ENCODE measurements at places on chromosomes 3 and 15.

- H3K27me3 ChIP-seq: no peaks in the 10 kb centered on the region
- DNase-seq: no peak
- no peaks in the 10 kb centered on the region for H3K36me3 ChIP-seq
- H3K4me3 ChIP-seq: no peak overlapping the region
- H3K4me1 ChIP-seq: peaks cover 5% of the 10 kb centered on the region
- no peak overlapping the region for H3K27ac ChIP-seq
These were observed 82.4 kb downstream of the RTP4 start for GRCh38 chr3:187450431-187451190.

DNA sequence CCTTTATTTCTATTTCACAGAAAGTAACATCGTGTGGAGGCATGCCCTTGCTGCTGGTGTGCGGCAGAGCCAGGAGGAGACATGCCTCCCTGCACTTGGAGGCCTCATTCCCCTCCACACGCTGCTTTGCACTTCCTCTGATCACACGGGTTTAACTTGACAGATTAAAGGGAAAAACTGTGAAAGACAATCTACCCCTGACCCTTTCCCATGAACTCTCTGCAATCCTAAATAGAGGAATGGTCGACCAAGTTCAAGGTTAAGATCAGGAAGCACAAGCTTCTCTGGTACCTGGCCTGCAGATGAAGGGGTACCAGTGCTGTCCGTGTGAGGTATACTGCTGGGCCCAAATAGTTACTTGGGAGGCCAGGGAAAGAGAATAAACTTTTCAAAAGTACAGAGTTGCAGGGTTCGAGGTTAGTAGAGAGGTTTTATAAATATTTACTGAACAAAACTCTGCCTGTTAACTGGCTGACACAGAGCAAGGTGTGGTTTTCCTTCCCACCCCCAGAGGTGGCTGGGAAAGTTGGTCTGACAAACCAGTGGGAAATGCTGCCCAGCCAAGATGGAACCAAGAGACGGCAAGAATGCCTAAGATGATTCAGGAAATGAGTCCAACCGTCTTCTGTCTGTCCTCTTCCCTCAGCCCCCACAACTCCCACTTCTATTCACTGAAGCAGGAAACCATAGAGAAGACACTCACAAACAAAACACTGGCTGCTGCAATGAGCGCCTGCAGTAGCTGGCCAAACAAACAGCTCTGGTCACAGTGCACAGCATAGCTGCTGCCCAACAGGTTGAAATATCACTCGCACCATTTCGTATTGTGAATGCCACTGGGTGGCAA is 79.6 kb downstream of the IGF2BP2 start:
- H3K27ac ChIP-seq: no peak overlapping the region
- no peaks in the 10 kb centered on the region for H3K27me3 ChIP-seq
- DNase-seq: no peak
- H3K4me3 ChIP-seq: no peak overlapping the region

- no peak for DNase-seq
- H3K27ac ChIP-seq: no peak overlapping the region
- H3K4me3 ChIP-seq: no peak overlapping the region
- peaks cover 3% of the 10 kb centered on the region for H3K27me3 ChIP-seq
- H3K4me1 ChIP-seq: peaks cover 19% of the 10 kb centered on the region
These were observed 4.0 kb downstream of the HES1 start for GRCh38 chr3:194139814-194140391.

DNA sequence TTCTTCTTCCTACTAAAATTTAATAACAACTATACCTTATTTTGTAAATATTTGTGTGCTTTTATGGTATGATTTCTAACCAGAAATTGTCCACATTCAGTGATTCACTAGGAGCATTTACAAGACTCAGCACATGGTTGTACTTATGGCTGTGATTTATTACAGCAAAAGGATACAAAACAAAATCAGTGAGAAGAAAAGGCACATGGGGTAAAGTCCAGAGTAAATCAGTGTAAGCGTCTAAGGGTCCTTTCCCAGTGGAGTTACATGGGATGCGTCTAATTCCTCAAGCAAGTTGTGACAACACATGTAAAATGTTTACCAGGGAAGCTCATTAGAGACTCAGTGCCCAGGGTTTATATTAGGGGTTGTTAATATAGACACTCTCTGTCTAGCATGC is 31.1 kb downstream of the RNF13 start:
- no peak overlapping the region for H3K4me3 ChIP-seq
- no peaks in the 10 kb centered on the region for H3K36me3 ChIP-seq
- no peaks in the 10 kb centered on the region for H3K4me1 ChIP-seq
- H3K27ac ChIP-seq: no peak overlapping the region
- H3K27me3 ChIP-seq: no peaks in the 10 kb centered on the region

- H3K27me3 ChIP-seq: no peaks in the 10 kb centered on the region
- DNase-seq: no peak
- H3K27ac ChIP-seq: no peak overlapping the region
These were observed 76.5 kb upstream of the SPRED1 start for GRCh38 chr15:38176155-38176554.

- no peak overlapping the region for H3K27ac ChIP-seq
- H3K4me1 ChIP-seq: no peaks in the 10 kb centered on the region
- DNase-seq: no peak
- no peak overlapping the region for H3K4me3 ChIP-seq
- no peaks in the 10 kb centered on the region for H3K27me3 ChIP-seq
These were observed 97.4 kb upstream of the RBMS3 start for GRCh38 chr3:29183346-29184087.

DNA sequence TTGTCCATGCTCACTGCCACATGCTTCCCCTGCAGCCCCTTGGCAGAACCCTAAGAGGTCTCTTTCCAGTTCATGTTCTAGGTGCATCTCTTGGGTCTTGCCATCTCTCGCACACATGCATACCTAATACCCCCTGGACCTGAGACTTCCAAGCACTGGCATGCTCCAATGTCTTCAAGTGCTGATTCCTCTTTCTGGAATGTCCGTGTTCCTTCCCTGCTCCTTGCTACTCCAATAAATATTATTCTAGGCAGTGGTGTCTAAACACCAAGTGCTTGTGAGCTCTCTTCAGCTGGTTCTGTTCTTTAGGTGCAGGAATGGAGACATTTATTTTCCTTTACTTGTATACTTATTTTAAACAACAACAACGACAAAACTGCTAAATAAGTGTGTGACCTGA is 370.1 kb downstream of the LPP start:
- no peaks in the 10 kb centered on the region for H3K36me3 ChIP-seq
- no peaks in the 10 kb centered on the region for H3K4me1 ChIP-seq
- H3K27ac ChIP-seq: no peak overlapping the region

- no peaks in the 10 kb centered on the region for H3K36me3 ChIP-seq
- no peaks in the 10 kb centered on the region for H3K27me3 ChIP-seq
- no peak overlapping the region for H3K27ac ChIP-seq
- peaks cover 2% of the 10 kb centered on the region for H3K4me1 ChIP-seq
- DNase-seq: no peak
These were observed 366.7 kb downstream of the SHQ1 start for GRCh38 chr3:72481542-72481941.

Data from H1 (cell line).